Inflammatory macrophage treated with lipopolysaccharide for 4 hours (primary cell): ENCODE measurements at places on chromosomes 3 and 15.

- DNase-seq: peak; percentile 16
Measured at GRCh38 chr3:144032531-144033239, 61.1 kb downstream of the DIPK2A start.

DNA sequence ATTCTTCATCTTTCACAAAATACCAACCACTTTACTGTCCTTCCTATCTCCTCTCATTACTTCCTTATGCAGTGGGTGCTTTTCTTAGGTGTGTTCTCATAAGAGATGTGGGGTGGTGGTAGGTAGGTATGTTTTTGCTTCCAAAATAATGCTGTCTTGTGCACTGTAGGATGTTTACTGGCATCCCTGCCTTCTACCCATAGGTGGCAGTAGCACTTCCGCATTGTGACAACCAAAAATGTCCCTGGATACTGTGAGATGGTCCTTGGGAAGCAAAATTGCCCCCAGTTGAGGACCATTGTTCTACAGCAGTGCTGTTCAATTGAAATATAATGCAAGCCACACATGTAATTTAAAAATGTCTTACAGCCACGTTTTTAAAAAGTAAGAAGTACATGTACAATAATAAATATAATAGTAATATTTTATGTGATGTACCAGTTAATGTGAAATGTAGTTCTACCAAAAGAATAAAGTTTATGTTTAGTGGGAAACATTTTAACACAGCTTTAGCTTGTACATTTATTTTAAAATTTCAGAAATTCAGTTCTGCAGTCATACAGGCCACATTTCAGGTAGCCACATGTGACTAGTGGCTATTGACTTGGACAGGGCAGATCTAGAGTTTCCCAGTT is 75.2 kb downstream of the NEO1 start:
- DNase-seq: peak; percentile 18

DNA sequence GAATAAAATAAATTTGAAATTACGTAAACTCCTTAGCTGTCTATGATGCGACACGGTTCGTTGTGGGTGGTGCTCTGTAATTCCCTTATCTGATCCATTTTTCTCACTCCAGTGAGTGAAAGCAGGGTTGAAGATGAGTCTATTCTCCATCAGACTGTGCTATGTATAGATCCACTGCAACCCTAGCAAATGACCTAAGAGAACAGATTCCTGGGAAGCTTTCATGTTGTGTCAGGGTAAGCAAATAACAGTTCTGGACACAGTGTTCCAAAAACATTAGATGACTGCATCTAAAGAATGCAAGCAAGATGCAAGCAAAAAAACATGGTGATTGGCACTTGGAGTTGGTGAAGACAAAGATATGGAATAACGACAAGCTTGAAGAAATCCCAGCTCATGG is 239.3 kb downstream of the SLC9A9 start:
- DNase-seq: no peak

GRCh38 chr3:188468662-188469061 is 314.7 kb downstream of the LPP start:
- peak; percentile 89 for DNase-seq

GRCh38 chr15:90097475-90097874 is 4.8 kb downstream of the IDH2 start:
- peak; percentile 70 for DNase-seq

GRCh38 chr15:68578175-68578979 is 416 bp upstream of the CORO2B start:
- peak; percentile 53 for DNase-seq

- no peak for DNase-seq
Measured at GRCh38 chr3:29488922-29489321, 208.1 kb downstream of the RBMS3 start.

GRCh38 chr15:42724276-42724675 is 12.7 kb downstream of the CDAN1 start:
- DNase-seq: no peak

DNA sequence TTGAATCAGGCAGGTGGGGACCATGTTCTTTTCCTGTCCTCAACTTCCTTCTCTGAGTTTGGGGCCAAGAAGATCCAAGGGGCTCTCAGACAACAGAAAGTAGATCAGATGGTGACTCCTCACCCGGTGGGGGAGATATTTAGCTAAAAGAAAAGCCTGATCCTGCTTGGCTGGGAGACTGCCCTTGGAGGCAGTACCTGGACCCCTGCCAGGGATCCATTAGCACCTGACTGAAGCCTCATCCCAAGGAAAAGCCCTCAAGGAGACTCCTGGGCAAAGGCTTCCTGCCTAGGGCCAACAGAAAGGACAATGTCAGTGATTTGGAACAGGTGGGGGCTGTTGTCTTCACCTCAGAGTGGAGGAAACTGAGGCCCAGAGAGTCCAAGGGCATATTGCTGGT is 33.5 kb upstream of the HHATL start:
- DNase-seq: no peak

GRCh38 chr3:126939338-126939718 is 43.6 kb upstream of the PLXNA1 start:
- DNase-seq: no peak
